DMS153 (cell line): ENCODE measurements at places on chromosomes 11 and 22.

GRCh38 chr11:73160005-73160760, 18.1 kb upstream of the FCHSD2 start:
- DNase-seq: no peak

DNA sequence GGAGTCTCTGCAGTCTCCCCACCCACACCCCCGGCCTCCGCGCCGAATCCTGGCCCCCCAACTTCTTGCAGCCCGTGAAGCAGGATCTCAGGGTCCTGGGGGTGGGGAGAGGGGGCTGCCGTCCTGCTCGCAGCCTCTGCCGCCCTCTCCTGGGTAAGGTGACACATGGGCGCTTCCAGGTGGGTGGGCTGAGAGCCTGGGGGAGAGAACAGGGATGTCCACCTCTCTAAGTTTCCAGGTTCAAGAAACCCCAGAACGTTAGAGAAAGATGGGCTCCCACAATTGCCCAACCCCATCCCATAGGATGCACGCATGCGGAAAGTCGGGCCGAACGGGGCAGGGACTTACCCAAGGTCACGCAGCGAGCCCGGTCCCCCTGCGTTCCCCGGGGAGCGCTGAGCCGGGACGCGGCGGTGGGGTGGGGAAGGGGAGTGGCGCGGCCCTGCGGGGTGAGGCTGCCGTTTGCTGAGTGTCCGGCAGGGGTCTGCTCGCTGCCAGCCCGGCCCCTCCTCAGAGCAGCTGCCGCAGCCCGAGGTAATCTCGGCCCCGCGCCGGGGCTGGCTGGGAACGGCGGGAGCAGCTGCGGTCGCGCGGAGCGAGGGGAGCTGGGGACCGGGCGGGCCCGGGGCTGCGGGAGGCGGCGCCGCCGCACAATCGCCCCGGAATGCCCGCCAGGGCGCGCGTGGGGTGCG, 705 bp upstream of the CAPN1 start:
- DNase-seq: no peak

- no peak for DNase-seq
Observed at GRCh38 chr11:65502555-65503367, 3.9 kb downstream of the MALAT1 start.

- DNase-seq: no peak
Observed at GRCh38 chr11:46527591-46528130, 66.2 kb downstream of the AMBRA1 start.

DNA sequence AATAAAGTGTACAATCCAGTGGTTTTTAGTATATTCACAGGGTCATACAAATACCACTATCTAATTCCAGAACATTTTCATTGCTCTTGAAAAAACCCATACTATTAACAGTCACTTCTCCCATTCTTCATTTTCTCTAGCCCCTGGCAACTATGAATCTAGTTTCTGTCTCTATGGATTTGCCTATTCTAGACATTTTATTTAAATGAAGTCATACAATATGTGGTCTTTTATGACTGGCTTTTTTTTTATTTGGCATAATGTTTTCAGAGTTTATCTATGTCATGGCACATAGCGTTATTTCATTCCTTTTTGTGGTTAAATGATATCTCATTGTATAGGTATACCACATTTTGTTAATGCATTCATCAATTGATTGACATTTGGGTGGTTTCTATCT, 59.4 kb downstream of the KDM2A start:
- DNase-seq: no peak

GRCh38 chr22:44485494-44485893, 12.5 kb downstream of the RTL6 start:
- DNase-seq: no peak

DNA sequence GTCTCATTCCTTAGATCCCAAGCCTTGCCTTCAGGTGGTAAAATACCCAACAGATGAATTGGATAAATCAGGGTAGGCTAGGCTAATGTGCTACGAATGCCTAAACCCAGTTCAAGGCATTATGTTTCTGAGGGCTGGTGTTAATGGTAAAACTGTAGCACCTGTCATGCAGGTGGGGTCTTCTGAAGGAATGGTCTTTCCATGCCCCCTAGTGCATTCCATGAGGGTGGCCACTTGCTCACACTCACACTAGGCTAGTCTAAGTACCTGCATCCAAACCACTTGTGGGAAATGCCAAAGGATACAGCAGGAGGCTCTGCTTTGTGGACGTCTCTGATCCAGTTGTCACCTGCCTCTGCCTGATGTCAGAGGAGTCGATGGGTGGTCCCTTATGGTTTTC, 24.2 kb upstream of the UCP3 start:
- no peak for DNase-seq

DNA sequence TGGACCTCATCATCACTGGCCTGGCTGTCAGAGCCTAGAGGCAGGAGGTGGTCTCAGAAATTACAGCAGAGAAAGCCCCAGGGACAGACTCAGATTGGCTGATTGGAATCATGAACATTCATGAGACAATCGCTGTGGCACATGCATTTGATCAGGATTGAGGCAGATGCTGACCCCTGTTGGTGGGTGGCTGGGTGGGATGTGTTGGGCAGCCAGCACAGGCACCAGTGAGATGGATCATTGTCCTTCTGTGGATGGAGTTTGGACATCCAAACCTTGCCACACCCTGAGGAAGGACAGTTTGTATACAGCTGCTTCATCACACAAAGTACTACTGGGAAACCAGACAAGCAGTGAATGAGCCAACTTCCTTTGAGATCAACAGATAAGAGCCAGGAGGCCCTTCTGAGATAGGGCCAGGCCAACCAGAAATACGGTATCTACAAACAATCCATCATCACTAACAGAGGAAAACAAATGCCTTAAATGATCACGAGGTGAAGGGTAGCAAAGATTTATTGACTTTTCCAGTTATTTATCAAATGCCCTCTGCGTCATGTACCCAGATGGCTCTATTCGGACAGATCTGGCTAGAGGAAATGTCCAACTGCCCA, 17.3 kb downstream of the COMMD9 start:
- DNase-seq: no peak

GRCh38 chr22:37578002-37578401, 1.9 kb downstream of the LGALS2 start:
- no peak for DNase-seq

DNA sequence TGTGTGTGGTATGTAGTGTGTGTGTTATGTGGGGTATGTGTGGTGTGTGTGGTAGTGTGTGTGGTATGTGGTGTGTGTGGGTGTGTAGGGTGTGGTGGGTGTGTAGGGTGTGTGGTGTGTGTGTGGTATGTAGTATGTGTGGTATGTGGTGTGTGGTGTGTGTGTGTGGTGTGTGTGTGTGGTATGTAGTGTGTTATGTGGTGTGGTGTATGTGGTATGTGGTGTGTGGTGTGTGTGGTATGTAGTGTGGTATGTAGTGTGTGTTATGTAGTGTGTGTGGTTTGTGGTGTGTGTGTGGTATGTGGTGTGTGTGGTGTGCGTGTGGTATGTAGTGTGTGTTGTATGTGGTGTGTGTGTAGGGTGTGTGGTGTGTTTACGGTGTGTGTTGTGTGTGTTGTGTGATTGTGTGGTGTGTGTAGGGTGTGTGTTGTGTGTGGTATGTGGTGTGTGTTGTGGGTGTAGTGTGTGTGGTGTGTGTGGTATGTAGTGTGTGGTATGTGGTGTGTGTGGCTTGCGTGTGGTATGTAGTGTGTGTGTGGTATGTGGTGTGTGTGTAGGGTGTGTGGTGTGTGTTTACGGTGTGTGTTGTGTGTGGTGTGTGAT, 4.2 kb upstream of the PPP6R2 start:
- DNase-seq: no peak

GRCh38 chr11:26551186-26551801, 20.8 kb downstream of the MUC15 start:
- DNase-seq: no peak

- peak; percentile 92 for DNase-seq
Observed at GRCh38 chr11:60657888-60658287, 41.5 kb upstream of the MS4A8 start.

DNA sequence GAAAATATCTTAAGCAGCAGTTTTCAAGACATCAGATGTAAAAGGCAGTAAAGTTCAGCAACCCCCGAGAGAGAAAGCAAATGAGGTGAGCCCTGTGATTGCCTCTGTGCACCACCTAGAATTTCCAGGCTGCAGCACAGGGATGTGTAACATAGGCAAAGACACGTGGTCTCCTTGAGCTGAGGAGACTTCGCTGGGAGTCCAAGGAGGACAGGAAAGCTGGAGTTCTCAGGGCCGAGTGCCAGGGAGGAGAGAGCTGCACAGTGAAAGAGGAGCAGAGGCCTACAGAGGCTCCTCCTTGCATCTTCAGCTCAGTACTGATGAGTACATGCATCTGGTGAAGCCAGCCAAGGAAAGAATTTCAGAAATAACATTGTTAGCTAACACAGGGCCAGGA, 17.6 kb upstream of the TOLLIP start:
- no peak for DNase-seq

- no peak for DNase-seq
Observed at GRCh38 chr11:74956397-74957015, 7.4 kb downstream of the SPCS2 start.

- DNase-seq: no peak
Observed at GRCh38 chr11:125401235-125401634, 94.8 kb downstream of the FEZ1 start.

- no peak for DNase-seq
Observed at GRCh38 chr22:45296628-45297297, 12.0 kb downstream of the UPK3A start.

GRCh38 chr11:71986131-71986530, 12.6 kb upstream of the IL18BP start:
- no peak for DNase-seq

DNA sequence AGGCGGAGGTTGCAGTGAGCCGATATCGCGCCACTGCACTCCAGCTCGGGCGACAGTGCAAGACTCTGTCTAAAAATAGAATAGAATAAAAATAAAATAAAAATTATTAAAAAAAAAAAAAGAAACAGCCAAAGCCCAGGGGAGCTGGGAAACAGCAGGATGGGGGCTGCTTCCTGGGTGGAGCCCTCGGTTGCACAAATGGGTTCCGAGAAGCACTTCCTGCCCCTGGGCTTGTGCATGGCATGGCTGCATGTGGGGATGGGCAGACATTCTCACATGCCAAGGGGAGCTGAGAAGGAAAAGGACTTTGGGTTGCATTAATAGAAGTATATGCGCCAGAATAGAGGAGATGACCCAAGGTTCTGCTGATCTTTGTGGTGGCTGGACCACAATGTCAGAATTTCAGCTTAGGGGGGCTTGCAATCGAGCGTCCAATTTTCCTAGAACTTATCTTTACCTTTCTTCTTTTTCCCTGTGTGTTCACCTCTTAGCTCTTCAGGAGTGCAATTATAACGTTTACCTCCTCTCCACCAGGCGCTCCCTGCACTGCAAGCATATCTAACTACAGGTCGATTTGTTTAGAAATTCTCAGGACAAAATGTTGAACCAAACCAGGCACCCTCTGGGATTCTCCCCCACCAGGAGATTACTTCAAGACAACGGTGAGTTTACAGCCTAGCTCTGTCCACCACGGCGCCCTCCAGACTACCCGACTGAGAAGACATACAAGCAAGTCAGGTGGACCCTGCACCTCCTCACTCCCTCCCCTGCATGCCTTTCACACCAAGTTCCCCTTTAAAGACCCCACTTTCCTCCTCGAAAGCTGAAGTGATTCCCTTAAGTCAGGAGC, 53.2 kb downstream of the SHISAL1 start:
- no peak for DNase-seq

- DNase-seq: no peak
Observed at GRCh38 chr11:67400942-67401494, 640 bp downstream of the PPP1CA start.

DNA sequence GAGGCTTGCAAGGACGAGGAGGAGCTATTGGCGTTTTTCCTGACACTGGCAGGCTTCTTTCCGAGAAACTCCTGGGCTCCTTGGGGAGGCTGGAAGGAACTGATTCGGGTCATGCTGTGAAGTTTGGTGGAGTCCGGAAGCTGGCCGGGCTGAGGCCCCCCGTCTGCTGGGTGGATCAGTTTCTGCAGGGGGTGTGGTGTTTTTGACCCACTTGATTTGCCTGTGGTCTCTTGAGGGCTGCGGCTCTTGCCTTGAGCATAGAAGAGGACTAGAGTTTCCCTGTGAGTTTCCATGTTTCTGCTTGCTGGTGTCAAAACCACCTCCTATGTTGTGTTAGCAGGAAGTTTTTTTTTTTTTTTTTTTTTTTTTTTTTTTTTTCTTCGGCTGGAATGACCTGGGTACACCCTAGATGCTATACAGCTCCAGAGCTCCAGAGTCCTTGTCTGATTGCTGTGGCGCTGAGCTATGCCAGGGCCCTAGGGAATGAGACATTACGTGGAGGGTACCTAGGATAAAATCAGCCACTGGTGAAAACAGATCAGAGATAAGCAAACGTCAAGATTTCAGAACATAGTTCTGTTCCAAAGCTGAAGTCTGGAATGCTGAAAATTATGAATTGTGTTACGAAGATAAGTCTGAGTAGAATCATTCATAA, 728 bp downstream of the TBC1D22A start:
- no peak for DNase-seq

GRCh38 chr11:117652521-117652920, 144.5 kb downstream of the DSCAML1 start:
- DNase-seq: no peak

GRCh38 chr11:79481795-79482194, 41.0 kb upstream of the TENM4 start:
- DNase-seq: no peak

GRCh38 chr11:113022262-113022661, 61.0 kb downstream of the NCAM1 start:
- no peak for DNase-seq

DNA sequence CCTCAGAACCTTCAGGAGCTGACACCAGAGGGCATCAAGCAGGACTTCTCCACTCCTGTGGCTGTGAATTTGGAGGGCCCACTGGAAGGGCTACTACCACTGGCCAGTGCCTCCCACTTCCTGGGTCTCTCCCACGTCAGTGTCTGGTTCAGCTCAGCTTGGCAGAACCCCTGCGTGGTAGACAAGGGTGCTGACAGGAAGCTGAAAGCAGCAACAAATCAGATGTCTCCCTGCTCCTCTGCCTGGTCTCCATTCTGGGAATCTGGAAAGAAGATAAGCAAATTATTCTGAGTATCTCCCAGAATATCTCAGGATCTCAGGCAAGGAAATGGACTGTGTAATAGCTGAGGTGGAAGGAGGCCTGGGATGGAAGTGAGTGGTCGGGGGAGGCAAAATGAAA, 61.5 kb downstream of the TMPRSS5 start:
- DNase-seq: no peak

GRCh38 chr11:11171854-11172253, 181.2 kb downstream of the CSNK2A3 start:
- no peak for DNase-seq

DNA sequence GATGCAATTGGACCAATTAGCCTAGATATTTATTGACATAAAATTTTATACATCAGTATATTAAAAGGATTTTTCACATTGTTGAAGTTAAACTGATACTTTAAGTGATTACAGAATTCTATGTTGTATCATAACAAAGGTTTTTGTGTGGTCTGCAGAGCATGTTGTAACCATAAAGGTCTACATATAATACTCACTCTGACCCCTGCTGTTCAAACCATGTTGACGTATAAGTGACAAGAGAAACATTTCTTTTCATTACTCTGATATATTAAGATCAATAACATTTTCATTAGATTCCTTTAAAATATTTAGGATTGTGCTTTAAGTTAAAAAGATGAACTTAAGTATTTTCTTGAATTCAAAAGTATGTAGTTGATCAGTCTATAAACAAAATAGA, 63.9 kb downstream of the GAS2 start:
- peak; percentile 4 for DNase-seq
